ENCODE measurements at places on chromosomes 2 and 18.

DNA sequence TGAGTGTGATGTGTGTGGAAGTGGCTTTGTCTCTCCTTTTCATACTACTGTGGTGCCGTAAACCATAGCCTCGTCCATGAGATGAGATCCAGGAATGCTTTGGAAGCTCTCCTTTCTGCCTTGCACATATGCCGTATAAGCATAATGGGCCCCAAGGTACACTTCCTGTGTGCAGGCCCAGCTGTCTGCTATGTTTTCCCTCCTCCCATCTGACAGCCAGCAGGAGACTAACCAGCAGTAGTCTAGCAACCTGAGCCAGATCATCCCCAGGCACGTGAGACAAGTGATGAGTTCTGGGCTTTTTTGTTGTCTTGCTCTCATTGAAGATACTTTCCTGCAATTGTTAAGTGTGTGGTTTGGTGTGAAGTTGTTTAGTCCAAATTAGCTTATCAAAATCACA lies 555.5 kb upstream of the LRRTM4 start:
- no peak for DNase-seq

DNA sequence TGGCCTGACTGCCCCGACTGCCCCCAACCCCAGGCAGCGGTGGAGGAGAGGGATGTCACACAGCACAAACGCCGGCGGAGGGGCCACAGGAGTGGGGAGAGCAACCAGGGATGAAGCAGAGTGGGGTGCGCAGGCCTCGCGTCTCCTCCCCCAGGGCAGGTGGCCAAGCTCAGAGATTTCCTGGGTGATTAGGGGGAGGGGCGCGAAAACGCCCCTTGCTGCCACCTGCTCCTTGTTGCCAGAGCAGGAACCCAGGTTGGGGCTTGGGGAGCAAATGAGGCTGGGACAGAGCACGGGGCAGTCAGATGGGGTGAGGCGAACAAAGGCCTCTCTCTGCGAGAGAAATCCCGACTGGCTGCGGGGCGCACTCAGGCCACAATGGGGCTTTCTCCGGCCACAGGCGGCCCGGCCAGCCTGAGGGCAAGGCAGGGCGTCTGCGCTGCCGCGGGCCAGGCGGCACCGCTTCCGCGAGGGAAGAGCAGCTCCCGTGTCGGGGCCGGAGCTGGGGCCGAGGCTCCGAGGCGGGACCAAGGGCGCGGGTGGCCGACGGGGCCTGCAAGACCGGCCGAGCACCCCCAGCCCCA lies 11.5 kb downstream of the TEX44 start:
- no peak for DNase-seq

GRCh38 chr2:2799151-2799697 lies 468.1 kb upstream of the MYT1L start:
- no peak for DNase-seq

DNA sequence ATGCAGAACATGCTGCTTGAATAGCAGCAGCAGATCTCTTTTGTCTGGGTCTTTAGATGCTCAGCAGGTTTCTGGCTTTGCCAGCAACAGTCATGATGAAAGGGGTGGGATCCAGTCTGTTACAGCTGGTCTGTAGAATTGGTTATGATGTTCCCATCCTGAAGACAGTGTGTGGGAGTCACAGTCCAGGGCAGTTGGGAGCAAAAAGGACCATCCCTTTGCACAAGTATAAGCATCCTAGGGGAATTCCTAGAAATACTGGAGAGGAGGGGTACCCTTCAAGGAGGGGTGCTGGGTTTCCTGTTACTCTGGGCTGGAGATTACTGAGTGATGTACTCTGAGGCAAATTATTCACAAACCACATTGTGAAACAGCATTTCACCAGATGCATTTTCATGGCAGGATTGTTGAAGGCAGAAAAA lies 119.9 kb upstream of the RND3 start:
- no peak for DNase-seq

DNA sequence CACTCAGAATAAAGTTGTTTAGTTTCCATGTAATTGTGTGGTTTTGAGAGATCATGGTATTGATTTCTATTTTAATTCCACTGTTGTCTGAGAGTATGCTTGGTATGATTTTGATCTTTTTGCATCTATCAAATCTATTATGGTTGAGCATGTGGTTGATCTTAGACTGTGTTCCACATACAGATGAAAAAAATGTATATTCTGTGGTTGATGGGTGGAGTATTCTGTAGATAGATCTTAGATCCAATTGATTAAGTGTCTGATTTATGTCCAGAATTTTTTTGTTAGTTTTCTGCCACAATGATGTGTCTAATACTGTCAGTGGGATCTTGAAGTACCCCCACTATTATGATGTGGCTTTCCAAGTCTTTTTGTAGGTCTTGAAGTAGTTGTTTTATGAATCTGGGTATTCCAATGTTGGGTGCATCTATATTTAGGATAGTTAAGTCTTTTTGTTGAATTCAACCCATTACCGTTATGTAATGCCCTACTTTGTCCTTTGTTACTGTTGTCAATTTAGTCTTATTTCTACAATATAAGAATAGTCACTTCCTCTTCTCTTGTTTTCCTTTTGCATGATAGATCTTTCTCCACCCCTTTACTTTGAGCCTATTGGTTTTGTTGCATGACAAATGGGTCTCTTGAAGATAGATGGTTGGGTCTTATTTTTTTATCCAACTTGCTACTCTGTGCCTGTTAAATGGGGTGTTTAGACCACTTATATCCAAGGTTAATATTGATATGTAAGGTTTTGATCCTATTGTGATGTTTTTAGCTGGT lies 101.8 kb downstream of the TRABD2A start:
- no peak for DNase-seq

DNA sequence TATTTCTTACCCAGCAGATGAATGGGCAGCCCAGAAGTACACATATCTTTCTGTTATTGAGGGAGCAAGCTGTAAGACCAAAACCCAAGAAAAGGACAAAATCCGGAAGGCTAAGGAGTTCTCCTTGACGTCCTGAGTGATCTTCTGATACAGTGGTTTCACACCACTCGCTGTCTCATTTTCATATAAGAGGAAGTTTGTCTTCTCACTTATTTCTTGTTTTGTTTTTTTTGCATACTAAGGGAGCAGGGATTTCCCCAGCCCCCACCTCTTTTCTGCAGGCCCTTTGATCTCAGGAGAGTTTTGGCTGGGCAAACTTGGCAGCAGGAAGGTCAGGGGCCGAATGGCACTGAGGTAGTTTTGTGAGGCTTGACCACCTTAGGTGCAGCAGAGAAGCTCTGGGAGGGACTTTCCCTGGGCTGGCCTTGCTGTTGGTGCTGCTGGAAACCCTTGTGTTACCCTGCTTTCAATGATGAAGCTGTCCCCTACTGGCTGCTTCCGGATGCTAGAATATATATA lies 13.3 kb downstream of the CHRNA1 start:
- peak; percentile 24 for DNase-seq

GRCh38 chr2:233501198-233502076 lies 65.1 kb downstream of the USP40 start:
- DNase-seq = no peak

- no peak for DNase-seq
These were observed 124.8 kb upstream of the SIX2 start for GRCh38 chr2:45134014-45134413.

- no peak for DNase-seq
These were observed 511.7 kb downstream of the EPHA4 start for GRCh38 chr2:221060376-221060775.

- DNase-seq = no peak
These were observed 72.4 kb downstream of the CTIF start for GRCh38 chr18:48611203-48611602.

- DNase-seq = no peak
These were observed 481.9 kb upstream of the SETBP1 start for GRCh38 chr18:44198612-44199284.

Data from stimulated activated CD8-positive, alpha-beta memory T cell treated with anti-CD3 and anti-CD28 coated beads, Interleukin-15, amount 100 ng/mL, for 4 hours (primary cell).